ENCODE measurements at places on chromosomes 12 and 14.

- DNase-seq, result no peak
Measured at GRCh38 chr14:52355016-52355431, 40.9 kb downstream of the PTGER2 start.

GRCh38 chr12:67456431-67456901 is 187.3 kb downstream of the CAND1 start:
- no peak for DNase-seq

- no peak for DNase-seq
Measured at GRCh38 chr12:92601680-92602079, 101.1 kb upstream of the PLEKHG7 start.

GRCh38 chr12:16344269-16344668 is 3.2 kb upstream of the MGST1 start:
- no peak for DNase-seq

DNA sequence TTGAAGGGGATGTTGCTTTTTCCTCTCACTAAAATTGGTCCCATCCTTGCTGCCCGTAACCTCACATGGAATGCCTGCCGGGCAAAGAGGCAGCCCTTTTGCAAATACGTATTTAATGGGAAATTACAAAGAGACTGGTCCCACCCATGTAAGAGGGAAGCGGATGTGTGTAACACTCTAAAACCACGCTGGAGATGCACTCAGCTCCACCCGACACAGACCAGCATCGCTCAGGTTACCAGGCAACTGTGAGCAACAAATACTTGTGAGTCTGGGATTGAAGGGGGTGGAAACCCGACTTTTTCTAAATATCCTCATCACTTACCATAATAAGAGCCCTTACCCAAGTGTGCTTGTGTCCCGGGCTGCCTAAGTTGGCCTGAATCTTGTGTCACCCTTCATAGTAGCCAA is 47.7 kb downstream of the ELK3 start:
- no peak for DNase-seq

DNA sequence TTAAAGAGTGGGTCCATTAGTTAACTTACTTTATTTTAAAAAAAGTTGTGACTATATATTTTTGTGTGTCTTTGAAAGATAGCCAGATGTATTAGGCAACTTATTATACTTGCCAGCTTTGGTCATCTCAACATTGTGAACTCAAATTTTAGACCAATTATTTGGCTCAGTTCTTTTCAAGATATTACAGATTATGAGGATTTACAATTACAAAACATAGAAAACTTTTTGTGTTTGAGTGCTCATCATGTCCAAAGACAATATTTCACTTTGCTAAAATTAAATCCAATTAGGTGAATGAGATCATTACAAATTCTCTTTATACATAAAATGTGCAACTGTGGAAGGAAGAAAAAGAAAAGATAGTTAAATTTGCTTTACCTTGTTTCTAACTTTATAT is 18.3 kb upstream of the PDE3A start:
- DNase-seq, result no peak

DNA sequence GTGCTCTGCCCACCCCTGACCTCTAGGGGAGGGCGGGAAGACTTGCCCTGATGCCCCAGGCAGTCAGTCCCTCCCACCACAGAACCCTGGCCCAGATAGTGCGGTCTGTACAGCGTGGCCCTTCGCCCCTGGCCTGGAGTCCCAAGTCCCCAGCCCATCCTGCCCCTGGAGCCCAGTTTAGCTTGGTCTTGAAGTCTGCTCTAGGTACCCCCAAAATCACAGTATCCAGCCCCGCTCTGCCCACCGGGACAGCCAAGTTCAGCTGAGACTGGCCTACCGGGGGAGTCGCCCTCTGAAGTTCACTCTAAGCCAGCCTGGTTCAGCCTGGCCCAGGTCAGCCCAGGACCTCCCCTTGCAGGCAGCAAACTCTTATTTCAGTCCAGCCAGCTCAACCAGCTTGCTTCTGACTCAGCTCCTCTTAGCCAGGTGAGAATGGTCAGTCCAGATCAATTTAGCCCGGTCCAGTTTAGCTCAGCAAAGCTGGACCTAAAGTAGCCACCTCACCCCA is 75.9 kb downstream of the TMEM121 start:
- DNase-seq, result no peak

GRCh38 chr14:62597143-62597542 is 448.1 kb downstream of the KCNH5 start:
- no peak for DNase-seq

GRCh38 chr12:57869298-57869926 is 22.9 kb upstream of the CTDSP2 start:
- no peak for DNase-seq

DNA sequence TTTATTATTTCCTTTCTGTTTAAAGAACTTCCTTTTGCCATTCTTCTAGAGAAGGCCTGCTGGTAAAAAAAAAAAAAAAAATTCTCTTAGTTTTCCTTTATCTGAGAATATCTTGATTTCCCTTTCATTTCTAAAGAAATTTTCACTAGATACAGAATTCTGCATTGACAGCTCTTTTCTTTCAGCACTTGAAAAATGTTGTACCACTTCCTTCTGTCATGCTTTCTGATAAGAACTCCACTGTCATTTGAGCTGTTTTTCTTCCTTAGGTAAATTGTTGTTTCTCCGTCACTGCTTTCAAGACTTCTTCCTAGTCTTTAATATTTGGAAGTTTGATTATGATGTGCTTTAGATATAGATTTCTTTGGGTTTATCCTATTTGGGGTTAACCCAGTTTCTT is 113.6 kb upstream of the BTG1 start:
- no peak for DNase-seq

DNA sequence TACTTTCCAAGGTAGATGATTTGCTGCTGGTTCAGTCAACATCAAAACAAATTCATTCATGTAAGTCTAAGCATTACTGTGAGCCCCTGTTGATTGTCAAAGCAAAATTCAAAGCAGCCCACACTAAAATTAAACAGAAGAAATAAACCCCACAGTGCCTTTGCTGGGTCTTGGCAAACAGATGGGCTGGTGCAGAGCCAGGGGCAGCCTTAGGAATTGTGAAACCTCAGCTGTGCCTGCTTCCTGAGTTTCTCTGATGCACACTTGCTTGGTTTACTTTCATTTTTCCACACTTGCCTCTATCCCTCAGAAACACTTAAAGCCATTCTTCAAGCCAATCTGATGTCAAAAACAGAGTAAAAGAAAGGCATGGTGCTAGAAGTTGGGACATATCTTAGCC is 6.6 kb upstream of the PLEKHG7 start:
- no peak for DNase-seq

DNA sequence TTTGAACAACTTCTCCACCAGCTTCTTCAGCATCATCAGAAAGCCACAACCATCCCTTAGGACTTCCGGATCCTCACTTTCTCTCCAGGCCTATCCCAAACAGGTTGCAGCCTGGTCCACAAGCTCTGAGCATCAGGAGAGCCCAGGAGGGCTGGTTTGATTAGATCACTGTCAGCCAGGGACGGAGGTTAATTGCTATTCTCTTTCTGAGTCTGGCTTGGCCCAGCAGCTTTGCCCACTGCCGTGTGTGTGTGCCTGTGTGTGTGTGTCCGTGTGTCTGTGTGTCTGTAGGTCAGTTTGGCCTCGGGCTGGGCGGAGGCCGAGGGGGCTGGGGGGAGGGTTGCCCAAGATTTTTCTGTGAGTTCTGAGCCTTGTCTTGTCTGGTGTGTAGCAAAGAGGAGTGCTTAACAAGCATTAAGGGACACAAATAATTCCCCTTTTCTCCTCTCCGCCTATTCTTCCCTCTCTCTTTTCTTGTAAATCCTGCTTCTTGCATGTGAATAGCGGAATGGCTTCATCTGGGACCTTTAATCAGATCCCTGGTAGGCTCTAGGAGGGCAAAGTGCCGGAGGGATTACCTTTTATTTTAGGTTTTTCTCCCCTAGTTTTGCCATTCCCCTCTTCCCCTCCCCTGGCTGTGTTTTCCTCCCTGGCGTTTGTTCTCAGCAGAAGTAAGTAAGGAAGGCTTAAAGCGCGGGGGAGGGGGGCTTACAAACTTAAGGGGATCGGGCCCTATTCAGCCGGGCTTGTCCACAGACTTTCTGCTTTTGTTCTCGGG is 138.2 kb upstream of the LHX5 start:
- no peak for DNase-seq

DNA sequence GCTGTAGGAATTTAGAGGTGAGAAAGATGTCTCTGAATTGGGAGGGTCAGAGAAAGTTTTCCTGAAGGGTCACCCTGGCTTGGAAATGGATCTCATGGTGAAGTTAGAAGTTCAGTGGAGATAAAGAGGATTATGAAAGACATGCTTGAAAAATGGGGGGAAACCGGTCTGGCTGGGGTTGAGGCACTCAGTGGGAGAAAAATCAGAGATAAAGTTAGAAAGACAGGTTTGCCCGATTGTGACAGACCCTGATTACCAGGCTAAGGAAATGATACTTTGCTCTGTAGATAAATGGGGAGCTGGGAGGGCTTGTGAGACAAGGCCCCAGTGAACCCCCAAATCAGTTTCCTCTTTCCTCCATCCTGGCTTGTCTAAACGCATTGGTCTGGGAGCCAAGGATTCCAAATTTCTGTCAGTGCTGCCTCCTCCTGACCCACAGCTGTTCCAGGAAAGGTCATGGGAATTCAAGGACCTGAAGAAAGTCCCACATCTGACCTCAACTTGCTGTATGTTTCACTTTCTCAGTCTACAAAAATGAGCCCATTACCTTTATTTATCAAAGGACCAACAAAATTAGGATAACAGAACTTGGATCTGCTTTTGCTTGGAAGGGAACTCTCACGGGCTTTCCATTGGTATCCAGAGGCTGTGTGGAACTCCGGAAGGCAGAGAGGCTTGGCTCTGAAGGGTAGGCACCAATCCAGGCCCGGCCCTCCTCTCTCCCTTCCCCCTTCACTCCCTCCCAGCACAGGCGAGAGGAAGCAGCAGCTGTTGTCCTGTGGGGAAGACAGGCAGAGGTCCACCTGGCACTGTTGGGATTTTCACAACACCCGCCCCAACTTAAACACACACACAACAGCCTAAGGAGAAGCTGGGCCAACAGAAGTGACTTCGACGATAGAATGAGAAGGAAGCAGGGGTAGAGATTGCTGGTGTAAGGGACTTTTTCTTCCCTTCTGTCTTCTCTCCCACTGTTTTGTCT is 3.4 kb upstream of the RNASE7 start:
- no peak for DNase-seq

- DNase-seq, result no peak
Measured at GRCh38 chr12:41459111-41459905, 271.2 kb downstream of the PDZRN4 start.

Data from omental fat pad (tissue), 4 donors.